ENCODE measurements at places on chromosomes 11 and 22. TPM values are rescaled to one million over a fixed set of nuclear protein-coding genes. Genes with fewer than 3 reads are reported as not detected.

CCDC117 gene
- total RNA-seq: 23.2 TPM

CCDC116 gene
- total RNA-seq: 0.16 TPM

DNA sequence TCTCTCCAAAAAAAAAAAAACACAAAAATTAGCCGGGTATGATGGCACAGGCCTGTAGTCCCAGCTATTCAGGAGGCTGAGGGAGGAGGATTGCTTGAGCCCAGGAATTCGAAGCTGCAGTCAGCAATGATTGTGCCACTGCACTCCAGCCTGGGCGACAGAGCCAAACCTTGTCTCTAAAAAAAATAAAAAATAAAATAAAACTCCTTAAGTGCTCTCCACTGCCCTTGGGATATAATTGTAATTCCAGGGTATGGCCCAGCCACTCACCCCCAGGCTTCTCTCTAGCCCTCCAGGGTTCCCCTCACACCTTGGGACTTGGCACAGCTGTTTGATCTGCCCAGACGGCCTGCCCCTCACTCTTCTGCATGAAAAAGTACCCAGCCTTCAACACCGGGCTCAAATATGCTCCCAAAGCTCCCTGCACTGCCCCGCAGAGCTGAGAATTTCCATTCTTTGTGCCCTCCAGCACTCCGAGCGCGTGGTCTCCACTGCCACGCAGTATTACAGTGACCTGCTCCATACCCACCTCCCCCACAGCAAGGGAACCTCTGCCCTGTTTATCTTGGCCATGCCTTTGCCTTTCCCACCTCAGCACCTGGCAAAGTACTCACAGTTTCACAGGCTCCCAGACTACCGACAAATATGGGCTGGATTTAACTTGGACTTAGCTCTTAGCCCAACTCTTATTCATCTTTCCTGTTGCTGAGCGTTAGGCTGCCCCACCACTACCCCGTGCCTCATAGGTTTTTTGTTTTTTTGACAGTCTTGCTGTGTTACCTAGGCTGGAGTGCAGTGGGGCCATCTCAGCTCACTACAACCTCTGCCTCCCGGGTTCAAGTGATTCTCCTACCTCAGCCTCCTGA lies 7.6 kb upstream of the FTH1 start:
- no peak for ATAC-seq

MPZL2 gene
- total RNA-seq: 8.7 TPM

TRIM51 gene
- not detected for total RNA-seq

Data from gastroesophageal sphincter (tissue), 4 donors.